ENCODE measurements at places on chromosomes 2 and 18.

DNA sequence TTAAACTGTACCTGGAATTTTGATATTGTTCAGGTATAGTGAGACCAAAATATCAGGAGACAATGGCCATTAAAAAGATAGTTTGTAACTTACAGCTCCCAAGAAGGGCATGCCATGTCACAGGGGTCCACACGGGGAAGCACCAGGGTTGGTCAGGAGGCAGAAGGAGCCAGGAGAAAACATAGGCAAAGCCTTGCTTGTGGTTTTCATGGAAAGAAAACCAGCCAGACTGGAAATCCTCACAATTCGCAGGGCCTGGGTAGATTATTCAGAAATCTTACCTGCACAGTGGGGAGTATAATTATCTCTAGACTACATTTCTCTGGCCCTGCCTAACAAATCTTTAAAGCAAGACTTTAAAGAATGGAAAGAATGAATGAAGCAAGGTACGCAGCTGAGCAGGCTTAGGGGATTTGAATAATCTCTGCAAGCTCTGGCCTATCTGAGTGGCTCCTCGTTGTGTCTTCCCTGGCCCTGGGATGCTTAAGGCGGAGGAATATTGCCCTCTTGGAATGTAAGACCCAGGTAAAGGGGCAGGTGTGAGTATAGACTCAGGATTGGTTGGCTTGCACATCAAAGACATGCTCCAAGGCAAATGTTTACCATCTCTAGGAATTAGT, 66.9 kb upstream of the CDC42EP3 start:
- no peak for DNase-seq

DNA sequence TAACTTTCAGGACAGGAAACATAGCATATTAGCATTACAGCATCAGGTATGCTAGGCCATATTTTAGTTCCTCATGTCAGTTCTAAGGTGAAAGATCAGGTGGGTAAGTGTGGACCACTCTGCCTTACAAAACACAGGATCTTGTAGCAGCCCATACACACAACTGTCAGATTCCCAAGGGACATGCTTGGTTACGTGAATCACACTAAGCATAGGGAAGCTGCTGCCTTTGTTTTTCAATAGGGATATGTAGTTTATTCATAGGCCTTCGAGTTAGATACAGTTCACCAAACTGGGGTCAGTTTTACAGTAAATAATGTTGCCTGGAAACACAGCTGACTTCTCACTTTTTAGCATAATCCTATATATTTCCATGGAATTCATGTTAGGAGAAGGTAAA, 116.1 kb upstream of the OTX1 start:
- DNase-seq, result no peak

DNA sequence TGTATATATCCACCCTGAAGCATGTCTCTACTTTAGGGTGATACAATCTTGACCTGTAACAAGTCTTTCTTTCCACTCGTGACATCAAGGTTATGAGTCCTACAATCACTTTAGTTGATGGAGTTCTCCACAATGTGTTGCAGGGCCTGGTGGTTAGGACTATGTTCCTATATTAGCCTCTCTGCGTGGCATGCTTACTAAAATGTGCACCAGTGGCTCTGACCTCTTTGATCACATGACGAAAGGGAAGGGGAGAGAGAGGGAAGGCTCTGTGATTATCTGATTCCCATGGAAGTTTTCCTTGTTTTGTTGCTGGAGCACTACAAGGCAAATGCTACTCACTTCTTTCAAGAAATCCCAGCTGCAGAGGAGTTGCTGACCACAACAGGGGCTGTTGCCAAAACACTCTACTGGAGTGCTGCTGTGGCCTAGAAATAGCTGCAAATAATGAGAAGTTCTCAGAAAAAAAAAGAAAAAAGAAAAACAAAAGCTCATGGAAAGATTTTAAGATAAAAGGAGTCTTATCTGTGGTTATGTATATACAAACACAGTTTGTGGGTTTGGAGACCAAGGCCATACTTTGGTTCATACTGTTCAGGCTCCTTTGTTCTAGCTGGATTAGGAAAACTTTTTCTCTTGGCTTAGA, 272.8 kb upstream of the MMADHC start:
- DNase-seq, result no peak

GRCh38 chr2:38386377-38386776, 9.3 kb upstream of the ATL2 start:
- no peak for DNase-seq

GRCh38 chr2:84840306-84840705, 40.6 kb downstream of the TRABD2A start:
- no peak for DNase-seq

DNA sequence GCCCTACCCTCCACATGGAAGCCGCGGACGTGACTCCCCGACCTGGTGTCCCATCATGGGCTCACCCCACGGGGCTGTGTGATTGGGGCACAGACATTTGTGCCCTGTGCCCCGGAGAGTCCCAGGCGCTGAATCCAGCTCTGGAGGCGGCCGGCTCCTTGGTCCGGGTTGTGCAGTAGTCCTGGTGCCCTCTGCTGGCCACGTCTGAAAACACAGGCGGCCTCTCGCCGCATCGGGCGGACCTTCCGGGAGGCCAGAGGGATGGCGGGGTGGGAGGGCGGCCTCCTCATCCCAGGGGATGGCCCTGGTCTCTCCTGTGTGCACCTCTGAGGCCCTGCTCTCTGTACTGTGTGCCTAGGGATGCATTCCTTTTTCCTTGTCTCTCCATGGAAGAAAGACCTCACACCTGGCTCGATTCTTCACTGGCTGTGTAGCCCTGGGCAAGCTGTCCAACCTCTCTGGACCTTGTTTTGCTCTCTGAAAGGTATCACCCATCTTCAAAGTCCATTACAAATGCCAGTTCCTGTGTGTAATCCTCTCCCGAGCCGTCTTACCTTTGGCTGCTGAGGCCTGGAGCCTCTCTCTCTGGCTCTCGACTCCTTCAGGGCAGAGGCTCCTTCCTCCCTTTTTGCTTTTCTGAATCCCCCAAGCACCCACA, 27.6 kb downstream of the CELF4 start:
- no peak for DNase-seq

- DNase-seq, result no peak
Measured at GRCh38 chr18:52678034-52678433, 338.0 kb downstream of the DCC start.

DNA sequence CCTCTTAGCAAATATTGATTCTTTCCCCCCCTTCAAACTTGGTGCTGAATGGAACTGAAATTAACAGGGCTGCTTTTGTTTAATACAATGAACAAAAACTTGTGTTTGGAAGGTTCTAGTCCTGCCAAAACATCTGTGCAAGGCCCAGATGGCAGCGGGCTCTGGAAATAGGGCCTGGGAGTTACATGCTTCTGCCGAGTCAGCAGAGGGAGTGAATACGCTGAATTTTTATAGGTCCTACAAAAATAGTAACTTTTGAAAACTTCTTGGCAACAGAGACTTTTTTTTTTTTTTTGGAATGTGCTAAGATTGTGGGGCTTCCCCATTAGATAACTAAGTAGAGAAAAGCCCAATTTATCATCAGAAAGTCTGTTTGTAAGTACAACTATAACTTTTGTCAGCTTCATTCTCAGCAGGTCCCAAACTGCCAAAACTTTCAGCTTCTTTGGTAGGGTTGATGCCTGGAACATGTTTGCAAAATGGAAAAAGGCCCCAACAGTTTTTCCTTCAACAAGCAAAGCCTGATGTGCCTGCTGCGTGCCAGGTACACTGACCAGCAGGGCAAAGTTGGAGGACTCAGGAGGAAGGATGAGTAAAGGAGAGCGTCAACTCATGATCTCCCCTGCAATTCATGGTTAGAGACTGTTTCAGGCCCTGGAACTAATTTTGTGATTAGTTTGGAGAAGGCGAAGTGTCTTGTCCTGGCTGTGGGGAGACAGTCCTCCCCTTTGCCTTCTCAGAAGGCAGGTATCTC, 45.1 kb upstream of the HDAC4 start:
- no peak for DNase-seq

DNA sequence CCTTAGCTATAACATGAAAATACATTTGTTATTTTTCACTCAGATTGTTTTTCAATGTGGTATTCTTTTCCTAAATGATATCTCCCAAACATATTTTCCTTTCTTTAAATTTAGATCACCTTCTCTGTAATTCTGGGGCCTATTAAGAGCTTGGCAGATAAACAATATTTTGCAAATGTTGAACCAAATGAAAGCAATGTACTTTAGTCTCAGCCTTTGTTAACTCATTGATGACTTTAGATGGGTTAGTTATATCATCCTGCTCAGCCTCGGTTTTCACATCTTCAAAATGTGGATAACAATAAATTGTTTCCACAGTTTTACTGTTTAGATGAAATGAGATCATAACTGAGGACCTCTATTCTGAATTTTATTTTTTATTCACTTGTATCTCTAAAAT, 1205.2 kb downstream of the SUCLG1 start:
- DNase-seq, result no peak

- no peak for DNase-seq
Measured at GRCh38 chr18:80026363-80026762, 7.9 kb upstream of the RBFA start.

GRCh38 chr2:23476786-23477185, 91.8 kb downstream of the KLHL29 start:
- DNase-seq, result no peak

GRCh38 chr2:1226766-1227165, 186.5 kb upstream of the TPO start:
- no peak for DNase-seq

DNA sequence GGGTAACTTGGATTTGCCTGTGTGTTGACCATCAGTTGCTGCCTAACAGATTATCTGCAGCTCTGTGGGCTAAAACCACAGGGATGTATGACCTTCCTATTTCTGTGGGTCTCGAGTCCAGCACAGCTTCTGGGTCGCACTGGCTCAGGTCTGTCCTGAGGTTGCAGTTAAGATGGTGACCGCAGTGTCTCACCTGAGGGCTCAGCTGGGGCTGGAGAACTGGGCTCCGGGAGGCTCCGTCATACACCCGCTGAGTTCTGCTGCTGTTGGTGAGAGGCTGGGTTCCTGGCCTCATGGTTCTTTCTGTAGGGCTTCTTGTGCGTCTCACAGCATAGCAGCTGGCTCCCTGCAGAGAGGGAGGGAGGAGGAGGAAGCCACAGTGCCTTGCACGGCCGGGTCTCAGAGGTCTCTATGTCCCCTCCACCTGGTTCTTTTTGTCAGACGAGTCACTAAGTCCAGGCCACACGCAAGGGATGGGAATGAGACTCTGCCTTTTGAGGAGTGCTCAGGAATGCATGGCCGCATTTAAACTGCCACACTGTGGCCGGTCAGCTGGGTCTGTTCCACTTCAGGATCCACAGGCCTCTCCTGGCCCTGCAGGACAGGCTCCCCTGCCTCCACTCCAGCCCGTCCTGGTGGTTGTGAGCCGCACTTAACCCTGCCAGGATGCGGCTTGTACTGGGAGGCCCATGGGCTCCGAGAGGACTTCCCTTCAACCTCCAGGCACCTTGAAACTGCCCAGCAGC, 67.2 kb downstream of the ADI1 start:
- DNase-seq, result no peak

DNA sequence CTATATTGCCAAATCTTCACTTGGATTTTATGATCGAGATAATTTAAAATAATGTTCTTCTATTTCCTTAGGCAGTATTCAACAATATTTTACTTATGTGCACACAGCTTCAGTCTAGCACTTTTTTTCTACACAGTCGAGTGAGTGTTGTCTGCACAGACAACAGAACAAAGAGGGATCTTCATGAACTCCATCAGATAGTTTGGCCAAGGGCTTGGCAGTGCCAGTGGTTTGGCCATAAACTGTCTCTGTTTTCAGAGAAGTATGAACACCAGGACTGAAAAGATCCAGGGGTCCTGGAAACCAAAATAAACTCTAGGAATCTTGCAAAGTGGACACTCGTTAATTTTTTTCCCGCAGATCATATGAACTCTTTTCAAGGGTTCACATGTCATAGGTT, 547.3 kb downstream of the PLCL1 start:
- no peak for DNase-seq

DNA sequence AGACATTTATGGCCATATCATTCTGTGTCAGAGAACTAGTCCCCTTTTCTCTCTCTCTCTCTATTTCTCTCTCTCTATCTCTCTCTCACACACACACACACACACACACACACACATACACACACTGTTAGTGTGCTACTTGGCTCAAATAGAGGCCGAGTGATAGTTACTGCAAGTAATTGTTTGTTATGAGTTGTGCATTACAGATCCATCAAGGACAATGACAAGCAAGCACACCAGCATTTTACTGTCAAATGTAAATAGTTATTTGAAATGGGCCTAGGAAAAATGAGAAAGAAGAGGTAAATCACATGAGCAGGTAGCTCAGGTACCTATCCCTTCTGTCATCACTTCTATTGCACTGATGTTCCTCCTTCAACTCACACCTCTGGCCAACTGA, 122.4 kb upstream of the CDH7 start:
- no peak for DNase-seq

GRCh38 chr2:144466637-144467036, 53.3 kb downstream of the ZEB2 start:
- DNase-seq, result no peak
